Foreskin melanocyte (primary cell): ENCODE measurements at places on chromosomes 2 and 18.

GRCh38 chr2:234911271-234911670 is 40.5 kb upstream of the SH3BP4 start:
- DNase-seq, result peak; percentile 73

GRCh38 chr2:196099916-196100315 is 31.3 kb upstream of the DNAH7 start:
- DNase-seq, result no peak

- DNase-seq, result no peak
Measured at GRCh38 chr2:241379481-241380480, 23.7 kb downstream of the FARP2 start.

DNA sequence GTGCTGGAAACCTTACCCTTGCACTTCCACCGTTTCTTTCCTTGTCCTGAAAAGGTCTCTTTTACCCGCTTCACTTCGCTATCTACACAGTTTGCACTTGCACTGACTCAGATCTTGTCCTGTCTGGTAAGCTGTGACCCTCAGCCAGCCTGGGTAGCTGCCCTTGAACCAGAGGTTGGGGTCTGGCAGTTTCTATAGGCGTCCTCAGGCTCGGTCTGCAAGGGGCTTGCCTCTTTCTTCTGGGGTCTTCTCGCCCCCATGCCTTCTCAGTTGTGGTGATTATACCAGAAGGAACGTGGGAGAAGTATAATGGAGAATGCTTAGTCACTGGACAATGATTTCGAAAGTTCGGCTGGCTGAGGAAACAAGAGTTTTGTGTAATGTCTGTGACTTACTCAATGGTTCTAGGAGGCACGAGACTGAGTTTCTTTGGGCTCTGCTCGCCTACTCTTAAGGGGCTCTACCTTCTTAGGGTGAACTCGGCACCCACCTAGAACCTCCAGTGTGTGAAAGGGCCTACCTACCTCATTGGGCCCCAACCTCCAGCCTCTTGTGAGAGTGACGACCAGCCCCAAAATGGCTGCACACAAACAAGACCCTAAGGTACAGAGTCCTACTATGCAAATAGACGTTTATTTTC is 6.9 kb upstream of the STAT1 start:
- peak; percentile 53 for DNase-seq

- DNase-seq, result no peak
Measured at GRCh38 chr2:40271094-40271493, 180.8 kb downstream of the SLC8A1 start.

DNA sequence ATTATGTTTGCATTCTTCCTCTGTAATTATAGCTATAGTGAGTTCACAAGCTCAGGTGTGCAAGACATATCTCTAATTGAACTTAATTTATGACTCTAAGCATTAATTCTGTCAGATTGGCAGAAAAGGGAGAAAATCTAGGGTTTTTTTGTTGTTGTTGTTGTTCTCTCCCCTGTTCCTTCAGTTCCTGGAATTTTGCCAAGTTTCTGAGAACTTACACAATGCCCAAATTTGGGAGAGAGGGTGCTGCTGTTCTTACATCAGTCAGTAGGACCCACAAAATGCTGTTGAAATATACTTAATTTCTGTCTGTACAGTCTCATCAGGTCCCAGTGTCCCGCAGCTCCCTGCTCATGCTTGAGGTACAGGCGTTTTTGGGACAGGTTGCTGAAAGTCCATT is 221.8 kb upstream of the RBMS1 start:
- no peak for DNase-seq

- DNase-seq, result no peak
Measured at GRCh38 chr2:230908092-230908594, 16.9 kb downstream of the GPR55 start.

GRCh38 chr2:152395103-152395502 is 60.1 kb downstream of the FMNL2 start:
- no peak for DNase-seq

DNA sequence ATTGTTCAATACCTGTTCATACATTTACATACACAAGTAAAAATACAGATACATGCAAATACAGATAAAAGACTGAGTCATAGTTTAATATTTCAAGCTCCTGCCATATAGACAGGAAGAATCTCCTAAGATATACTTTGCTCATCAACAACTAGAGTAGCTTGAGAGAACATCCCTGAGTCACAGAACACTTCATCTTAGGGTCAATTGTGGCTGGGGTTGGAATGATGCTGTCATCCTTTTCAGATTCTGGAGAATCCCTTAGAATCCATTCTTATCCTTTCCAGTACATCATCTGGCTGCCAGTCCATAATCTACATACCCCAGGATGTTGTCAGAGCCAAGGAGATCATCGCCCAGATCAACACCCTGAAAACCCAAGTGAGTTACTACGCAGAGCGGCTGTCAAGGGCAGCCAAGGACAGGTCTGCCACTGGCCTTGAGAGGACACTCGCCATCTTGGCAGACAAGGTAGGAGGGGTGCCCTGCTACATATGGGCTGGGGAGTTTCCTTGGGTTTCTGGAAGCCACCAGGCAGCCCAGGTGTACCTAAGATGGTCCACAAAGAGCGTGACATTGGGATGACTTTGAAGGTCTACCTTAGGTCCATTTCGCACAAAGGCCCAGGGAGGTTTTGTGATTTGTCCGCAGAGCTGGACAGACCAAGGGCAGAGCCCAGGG is 55.7 kb downstream of the COA5 start:
- DNase-seq, result no peak

- DNase-seq, result no peak
Measured at GRCh38 chr2:121348128-121348740, 63.2 kb upstream of the TFCP2L1 start.

GRCh38 chr2:73925853-73926492 is 707 bp upstream of the DGUOK start:
- no peak for DNase-seq

GRCh38 chr18:59633961-59634485 is 63.2 kb downstream of the CCBE1 start:
- no peak for DNase-seq

GRCh38 chr2:180966378-180966777 is 14.0 kb upstream of the UBE2E3 start:
- DNase-seq, result no peak

DNA sequence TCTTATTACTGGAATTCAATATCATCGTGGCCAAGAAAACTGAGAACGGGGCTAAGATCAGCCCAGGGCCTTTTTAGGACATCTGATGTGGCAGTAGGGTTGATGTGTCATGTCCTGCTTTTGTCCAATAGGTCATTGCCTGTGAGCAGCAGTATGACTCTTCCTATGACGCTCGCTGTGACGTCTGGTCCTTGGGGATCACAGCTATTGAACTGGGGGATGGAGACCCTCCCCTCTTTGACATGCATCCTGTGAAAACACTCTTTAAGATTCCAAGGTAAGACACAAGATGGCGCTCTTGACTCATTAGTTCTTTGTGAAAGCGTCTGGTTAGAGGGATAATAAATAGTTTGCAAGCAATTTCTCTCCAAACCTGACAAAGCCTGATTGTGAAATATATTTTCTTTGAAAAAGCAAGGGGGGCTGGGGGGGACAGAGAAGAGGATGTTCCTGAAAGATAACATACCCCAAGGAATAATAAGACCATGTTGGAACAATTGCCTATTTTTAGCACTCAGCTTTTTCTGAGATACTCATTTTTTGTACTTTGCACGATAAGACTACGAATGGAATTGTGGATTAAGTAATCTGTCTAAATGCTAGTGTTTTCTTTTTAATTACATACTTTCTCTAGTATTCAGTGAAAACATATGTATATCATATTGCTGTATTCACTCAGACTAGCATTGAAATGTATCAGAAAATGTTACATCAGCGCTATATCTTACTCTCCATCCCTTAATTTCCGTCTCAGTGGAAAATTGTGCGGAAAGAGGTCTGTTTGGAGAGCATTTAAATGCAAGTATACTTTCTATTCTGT is 58.1 kb downstream of the MYO3B start:
- DNase-seq, result peak; percentile 67

- DNase-seq, result no peak
Measured at GRCh38 chr2:181684454-181685149, 4.3 kb upstream of the NEUROD1 start.

- DNase-seq, result no peak
Measured at GRCh38 chr2:4002841-4003403, 299.5 kb downstream of the DCDC2C start.

DNA sequence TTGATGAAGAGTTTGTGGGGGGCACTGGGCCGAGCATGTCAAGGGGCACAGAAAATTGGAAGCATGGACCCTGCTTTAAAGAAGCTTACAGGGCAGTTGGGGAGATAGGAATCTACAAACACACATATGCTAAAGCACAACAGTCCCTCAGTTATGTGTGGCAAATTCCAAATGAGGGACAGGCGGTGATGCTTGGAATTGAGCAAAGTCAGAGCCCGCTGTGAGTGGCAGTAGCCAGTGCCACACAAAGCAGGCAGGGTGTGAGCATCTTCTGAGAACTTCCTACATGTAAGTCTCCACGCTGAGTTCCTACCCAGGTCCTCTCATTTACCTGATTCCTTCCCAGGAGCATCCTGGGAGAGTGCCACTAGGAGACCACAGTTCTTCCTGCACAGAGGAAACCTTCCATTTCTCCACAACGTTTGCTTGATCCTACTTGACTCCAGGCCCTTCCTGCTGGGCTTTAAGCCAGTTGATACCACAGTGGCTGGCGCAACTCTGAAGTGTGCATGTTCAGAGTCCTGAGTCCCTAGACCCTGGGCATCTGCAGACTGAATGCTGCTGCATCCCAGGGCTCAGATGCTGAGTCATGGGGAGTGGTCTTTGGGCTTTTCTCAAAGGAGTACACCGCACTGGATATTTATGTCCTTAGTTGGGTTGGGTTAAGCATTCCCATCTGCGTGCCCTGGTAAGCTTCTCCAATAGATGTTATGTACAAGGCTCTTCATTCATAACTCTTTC is 287.3 kb upstream of the REV1 start:
- DNase-seq, result no peak
